PC-9 (cell line): ENCODE measurements at places on chromosomes 3 and 15. TPM values are rescaled to one million over a fixed set of nuclear protein-coding genes. Genes with fewer than 3 reads are reported as not detected.
A peak's percentile ranks its signal among the peaks of the same experiment; 100 is the strongest.

GRCh38 chr3:23437484-23438145, 234.5 kb downstream of the UBE2E2 start:
- no peak overlapping the region for H3K4me3 ChIP-seq
- no peak overlapping the region for H3K27ac ChIP-seq

The GOLGA8Q gene
- not detected in 2 replicates for total RNA-seq

DNA sequence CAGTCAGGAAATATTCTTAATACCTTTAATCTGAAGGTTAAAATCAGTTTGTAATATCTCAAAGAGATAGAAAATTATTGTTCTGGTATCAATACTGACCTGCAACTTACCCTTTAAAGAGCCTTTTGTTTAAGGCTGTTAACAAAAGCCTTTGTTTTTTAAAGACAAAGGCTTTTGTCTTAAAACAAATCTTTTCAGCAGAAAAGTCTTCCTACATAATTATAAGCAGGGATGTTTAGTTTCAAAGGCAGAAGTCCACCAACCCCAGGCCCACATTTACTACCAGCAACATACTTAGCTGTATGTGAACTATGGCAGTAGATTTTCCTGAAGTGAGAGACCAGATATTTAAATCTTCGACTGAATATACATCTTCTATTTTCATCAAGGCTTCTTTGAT, 36.2 kb downstream of the SLC30A4 start:
- no peaks in the 10 kb centered on the region for H3K36me3 ChIP-seq
- no peak overlapping the region for H3K4me3 ChIP-seq

DNA sequence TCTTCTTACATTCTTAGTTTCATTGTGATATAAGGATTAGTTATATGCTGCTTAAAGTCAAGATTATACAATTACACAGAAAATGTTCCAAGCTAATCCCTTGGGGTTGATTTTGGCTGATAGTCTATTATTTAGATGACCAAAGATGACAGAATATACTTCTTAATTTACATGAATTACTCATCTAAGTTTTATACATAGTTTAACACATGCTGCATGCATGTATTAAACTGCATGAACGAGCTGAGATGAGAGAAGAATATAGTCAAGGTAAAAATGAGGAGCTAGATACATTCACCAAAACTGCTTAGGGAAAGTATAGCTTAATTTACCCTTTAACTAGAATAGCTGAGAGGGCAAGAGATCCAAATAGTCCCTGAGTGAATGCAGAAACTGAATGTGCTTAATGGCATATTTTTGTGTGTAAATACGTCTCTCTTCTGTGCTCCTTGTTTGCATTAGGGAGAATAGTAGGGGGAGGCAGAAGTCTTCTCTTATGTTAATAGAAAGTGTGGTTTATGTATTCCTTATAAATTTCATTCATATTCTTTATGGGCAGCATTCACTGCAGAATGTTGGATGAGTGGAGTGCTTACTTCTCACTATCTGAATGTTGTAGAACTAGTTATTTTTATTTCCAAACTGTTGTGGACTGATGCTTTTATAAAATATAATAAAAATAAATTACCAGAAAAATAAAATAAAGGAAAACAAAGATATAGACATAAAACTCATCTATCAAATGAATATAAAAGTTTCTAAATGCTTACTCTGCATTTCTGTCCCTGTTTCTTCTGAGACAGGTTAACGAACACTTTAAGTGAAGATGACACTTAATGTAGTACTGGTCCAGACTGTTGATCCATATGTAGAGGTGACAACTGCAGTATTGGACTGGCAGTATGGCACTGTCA, 327.8 kb downstream of the RBMS3 start:
- no peak overlapping the region for H3K27ac ChIP-seq
- no peak for DNase-seq
- H3K4me3 ChIP-seq, result no peak overlapping the region
- no peaks in the 10 kb centered on the region for H3K36me3 ChIP-seq
- no peaks in the 10 kb centered on the region for H3K4me1 ChIP-seq

DNA sequence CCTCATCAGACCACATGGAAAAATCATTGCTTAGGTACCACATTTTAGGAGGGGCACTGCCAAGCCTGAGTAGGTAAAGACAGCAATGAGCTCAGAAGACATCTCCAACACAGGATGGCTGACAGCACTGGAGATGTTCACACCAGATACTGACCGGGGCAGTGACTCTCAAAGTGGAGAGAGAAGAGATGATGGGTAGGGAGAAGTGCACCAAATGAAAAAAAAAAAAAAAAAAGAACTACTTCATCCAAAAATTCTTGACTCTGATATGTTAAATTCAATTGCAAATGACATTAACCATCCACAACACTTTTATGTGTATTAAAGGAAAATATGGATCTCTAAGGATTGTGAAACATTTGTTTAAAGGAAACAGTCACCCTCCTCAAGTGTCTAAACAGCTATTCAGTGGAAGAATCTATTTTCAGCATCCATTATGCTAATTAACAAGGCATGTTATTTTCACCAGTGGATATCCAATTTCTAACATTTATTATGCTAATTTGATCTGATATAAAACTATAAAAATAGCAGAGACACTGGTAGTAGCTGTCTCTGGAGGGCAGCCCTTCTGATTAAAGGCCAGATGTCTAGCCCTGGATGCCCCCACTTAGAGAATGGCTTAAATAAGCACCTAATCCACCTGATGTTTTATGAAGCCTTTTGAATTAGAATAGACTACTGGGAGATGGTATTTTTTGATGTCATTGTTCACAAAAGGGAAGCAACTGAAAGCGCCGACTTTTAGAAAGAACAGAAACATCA, 48.2 kb upstream of the VGLL4 start:
- peak overlapping the region; percentile 65 for H3K27ac ChIP-seq
- no peaks in the 10 kb centered on the region for H3K27me3 ChIP-seq
- no peak for DNase-seq
- H3K36me3 ChIP-seq, result 0 out of 2 replicates have a peak, but pooled peaks cover 7% of the 10 kb centered on the region

DNA sequence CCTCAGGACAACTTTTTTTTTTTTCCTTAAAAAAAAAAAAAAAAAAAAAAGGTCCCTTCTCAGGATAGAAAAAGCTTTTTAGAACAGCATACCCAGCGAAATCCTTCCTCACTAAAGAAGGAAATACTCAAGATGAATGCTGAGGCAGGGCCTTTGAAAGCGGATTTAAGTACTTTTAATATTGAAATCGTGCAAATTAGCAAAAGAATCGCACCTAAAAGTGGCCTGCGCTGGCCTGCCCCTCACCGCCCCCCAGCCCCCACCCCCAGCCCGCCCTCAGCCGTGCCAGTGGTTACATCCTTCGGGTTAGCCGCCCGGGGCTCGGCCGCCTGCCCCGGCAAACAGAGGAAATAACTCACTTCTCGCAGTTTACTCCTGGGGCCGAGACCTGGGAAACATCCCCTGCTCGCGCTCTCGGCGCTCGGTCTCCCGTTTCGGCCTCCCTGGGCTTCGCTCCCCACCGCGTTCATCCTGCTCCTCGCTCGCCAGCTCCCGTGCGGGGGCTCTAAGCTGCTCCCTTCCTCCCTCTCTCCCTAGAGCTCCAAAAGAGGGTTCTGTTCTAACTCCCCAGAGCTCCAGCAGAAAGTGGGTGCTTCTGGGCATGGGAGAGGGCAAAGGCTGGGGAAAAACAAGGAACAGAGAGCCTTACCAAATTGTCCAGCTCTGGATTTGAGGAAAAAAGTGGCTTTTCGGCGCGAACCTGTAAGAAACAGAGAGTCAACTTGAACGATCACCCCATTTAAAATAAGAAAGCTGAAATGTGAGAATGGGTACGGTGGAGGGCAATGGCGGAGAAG, 5.2 kb downstream of the MEIS2 start:
- no peaks in the 10 kb centered on the region for H3K27me3 ChIP-seq

The TIGIT gene
- not detected in 2 replicates for total RNA-seq

GRCh38 chr3:153970741-153971347, 150.3 kb upstream of the ARHGEF26 start:
- no peak overlapping the region for H3K27ac ChIP-seq
- no peak overlapping the region for H3K4me3 ChIP-seq
- no peaks in the 10 kb centered on the region for H3K4me1 ChIP-seq
- H3K27me3 ChIP-seq, result no peaks in the 10 kb centered on the region

GRCh38 chr3:105436687-105437086, 70.0 kb downstream of the ALCAM start:
- no peak for DNase-seq
- H3K36me3 ChIP-seq, result no peaks in the 10 kb centered on the region
- H3K27me3 ChIP-seq, result no peaks in the 10 kb centered on the region
- H3K27ac ChIP-seq, result no peak overlapping the region
- no peaks in the 10 kb centered on the region for H3K4me1 ChIP-seq

- H3K4me1 ChIP-seq, result no peaks in the 10 kb centered on the region
- no peaks in the 10 kb centered on the region for H3K36me3 ChIP-seq
- no peak overlapping the region for H3K4me3 ChIP-seq
- no peak for DNase-seq
- no peak overlapping the region for H3K27ac ChIP-seq
These were observed 451.3 kb upstream of the LMCD1 start for GRCh38 chr3:8050283-8050682.

DNA sequence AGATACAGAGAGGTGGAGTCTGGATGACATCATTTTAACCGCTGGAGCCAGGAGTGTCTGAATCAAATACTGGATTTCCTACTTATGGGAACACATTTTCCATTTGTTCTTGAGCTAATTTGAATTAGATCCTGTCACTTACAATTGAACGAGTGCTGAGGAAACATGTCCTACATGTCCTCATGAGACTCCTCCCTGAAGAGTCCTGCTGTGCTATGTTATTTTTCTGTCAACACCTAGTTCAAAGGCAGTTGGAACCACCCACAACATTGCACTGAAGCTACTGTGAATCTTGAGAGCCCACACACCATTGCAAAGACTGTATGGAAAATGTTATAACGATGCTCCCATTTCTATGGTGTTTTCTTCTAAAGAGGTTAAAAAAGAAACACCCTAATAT, 123.5 kb upstream of the CRBN start:
- no peak for DNase-seq
- H3K4me1 ChIP-seq, result no peaks in the 10 kb centered on the region
- H3K27me3 ChIP-seq, result no peaks in the 10 kb centered on the region
- H3K4me3 ChIP-seq, result no peak overlapping the region
- no peak overlapping the region for H3K27ac ChIP-seq
